ENCODE measurements at places on chromosomes 12 and 14.

- DNase-seq: no peak
Measured at GRCh38 chr14:61567838-61568571, 127.3 kb upstream of the HIF1A start.

GRCh38 chr12:104569346-104570173 is 112.8 kb downstream of the CHST11 start:
- DNase-seq: no peak

DNA sequence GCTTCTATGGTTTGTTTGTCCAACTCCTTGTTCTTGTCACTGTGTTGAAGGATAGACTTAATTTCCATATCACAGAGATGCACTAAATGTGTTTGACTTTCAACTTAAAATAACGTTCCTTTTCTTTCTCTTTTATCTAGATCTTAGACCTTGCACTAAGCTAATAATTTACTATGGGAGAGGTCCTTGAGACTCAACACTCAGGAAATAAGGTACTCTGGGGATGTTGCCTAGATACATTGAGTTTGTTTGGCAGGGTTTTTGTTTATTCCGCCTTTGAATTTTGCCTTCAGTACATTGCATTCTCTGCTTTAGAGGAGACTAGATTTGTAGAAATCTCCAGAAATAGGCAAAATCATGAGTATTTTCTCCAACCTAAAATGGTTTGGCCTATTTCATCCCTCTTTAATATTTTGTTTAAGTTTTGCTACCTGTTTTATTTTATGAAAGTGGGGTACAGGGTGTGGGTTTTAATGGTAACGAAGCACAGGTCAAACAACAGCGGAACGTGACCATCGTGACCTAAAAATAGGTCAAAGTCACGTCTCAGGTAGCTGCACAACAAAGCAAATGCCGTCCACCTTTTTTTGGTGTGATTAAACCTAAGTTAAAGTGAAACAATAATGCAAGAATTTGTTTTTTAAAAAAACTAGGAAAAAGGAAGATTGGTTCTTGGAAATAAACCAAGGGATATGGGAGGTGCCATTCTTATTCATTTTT is 115.3 kb upstream of the CPSF6 start:
- DNase-seq: no peak

GRCh38 chr14:44300916-44301315 is 206.2 kb downstream of the FSCB start:
- DNase-seq: no peak

GRCh38 chr12:87365423-87365822 is 663.8 kb downstream of the C12orf50 start:
- no peak for DNase-seq

DNA sequence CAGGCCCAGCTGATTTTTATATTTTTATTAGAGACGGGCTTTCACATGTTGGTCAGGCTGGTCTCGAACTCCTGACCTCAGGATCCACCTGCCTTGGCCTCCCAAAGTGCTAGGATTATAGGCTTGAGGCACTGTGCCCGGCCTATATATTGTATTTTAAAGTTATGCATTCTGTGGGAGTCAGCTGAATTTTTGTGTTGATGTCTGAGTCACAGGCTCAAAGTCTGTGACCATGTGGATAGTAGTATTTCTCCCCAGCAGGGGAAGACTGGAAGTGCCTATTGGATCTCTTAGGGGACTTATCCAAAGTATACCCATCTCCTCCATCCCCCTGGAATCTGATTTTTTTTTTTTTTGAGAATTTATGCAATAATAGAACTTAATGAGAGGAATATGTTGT is 43.8 kb upstream of the ATF1 start:
- no peak for DNase-seq

DNA sequence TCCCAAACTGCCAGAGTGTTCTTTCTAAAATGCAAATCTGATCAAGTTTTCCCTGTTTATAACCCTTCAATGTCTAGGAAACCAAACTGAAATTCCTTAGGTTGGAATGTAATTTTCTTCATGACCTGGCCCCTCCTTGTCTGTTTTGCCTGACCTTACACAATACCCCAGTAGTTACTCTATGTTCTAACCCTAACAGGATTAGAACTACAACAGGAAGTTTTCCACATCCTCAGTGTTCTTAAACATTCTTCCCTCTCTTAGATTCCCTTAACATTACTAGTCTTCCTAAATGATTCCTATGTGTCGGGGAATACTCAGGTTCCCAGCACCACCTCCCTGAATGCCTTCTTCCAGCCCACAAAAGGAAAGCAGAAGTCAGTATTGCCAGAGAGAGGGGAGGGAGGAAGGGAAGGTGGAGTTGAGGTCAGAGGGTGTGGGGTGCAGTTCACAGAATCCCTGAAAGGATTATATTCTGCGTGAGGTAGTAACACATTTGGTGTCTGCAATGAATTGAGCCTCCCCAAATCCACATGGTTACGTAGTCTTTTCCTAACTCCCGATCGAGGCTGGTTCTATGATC is 72.6 kb downstream of the BBS10 start:
- DNase-seq: no peak

- peak; percentile 98 for DNase-seq
Measured at GRCh38 chr14:64117671-64118402, 176.3 kb downstream of the ESR2 start.

DNA sequence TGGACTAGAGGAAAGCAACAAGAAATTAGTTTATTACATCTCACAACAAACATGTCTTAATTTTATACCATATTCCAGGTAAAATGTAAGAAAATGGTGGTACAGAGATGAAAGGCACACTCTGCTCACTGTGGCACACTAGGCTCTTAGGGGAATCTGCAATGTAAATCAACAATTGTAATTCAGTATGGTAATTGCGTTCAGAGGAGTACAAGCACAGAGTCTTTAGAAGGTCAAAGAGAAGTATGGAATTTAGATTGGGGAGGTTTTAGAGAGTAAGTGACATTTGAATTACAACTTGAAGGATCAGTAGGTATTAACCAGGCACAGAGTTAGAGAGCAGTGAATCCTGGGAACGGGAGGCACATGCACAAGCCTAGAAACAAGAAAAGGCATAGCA is 694.0 kb upstream of the USP15 start:
- DNase-seq: no peak

DNA sequence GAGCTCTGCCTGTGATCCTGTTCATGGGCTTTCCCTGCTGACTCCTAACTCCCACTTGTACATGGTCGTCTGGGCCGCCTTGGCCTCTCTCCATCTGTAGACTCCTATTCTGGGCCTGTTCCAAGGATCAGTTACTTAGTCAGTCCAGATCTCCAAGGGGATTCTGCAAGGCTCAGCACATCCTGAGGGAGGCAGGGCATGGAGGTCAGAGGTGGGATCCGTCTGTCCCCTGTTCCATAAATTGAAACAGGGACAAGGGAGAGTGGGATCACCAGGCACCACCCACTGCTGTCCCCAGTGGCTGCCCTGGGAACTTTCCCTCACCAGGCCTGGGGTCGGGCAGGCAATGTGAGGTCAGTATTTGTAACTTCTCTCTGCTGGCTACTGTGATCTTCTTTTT is 43.5 kb downstream of the KCTD10 start:
- DNase-seq: no peak

DNA sequence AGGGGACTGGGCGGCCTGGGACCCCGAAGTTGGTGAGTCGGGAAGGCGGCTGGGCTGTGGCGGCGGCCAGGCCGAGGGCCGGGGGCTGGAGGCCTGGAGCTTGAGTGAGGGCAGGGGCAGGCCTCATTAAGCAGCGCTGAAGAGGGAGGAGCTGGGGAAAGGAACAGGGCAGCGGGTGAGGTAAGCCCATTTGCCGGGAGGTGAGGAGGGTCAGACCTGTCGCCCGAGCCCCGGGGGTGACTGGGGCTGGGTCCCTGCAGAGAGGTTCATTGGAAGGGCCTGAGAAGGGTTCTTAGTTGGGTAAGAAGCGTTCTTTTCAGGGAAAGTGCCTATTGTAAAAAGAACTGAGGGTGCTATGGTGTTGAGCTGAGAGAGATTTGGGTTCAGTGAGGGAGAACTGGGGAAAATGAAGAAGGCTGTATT is 441 bp downstream of the RAB5B start:
- DNase-seq: peak; percentile 67

Measured in epithelial cell of esophagus (primary cell).